ENCODE measurements at places on chromosomes 12 and 14. TPM values are rescaled to one million over a fixed set of nuclear protein-coding genes. Genes with fewer than 3 reads are reported as not detected.

TEAD4 gene
- 7.6 TPM for total RNA-seq

CMKLR1 gene
- 6.5 TPM for total RNA-seq

PRORP gene
- total RNA-seq: 22.3 TPM

SLC35F4 gene
- total RNA-seq: not detected

USP44 gene
- total RNA-seq: 0.79 TPM

KRT79 gene
- total RNA-seq: not detected
